Retina (tissue), 1 donor: ENCODE measurements at places on chromosomes 2 and 18.

GRCh38 chr2:216653931-216654365 is 20.7 kb downstream of the IGFBP2 start:
- DNase-seq: no peak

DNA sequence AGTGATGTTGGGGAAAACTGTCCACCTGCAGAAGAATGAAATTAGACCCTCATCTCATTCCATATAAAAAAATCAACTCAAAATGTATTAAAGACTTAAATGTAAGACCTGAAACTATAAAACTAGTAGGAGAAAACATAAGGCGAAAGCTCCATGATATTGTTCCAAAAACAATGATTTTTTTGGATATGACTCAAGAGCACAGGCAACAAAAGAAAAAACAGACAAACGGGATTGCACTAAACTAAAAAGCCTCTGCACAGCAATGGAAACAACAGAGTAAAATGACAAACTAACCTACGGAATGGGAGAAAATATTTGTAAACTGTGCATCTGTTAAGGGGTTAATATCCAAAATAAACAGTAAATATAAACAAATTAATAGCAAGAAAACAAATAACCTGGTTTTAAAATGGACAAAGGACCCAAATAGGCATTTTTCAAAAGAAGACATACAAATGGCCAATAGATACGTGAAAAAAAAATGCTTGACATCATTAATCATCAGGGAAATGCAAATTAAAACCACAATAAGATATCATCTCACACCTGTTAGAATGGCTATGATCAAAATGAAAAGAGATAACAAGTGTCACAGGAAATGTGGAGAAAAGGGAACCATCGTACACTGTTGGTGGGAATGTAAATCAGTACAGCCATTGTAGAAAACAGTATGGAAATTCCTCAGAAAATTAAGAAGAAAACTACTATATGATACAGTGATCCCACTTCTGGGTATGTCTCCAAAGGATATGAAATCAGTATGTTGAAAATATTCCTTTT is 26.6 kb downstream of the LRRFIP1 start:
- no peak for DNase-seq

DNA sequence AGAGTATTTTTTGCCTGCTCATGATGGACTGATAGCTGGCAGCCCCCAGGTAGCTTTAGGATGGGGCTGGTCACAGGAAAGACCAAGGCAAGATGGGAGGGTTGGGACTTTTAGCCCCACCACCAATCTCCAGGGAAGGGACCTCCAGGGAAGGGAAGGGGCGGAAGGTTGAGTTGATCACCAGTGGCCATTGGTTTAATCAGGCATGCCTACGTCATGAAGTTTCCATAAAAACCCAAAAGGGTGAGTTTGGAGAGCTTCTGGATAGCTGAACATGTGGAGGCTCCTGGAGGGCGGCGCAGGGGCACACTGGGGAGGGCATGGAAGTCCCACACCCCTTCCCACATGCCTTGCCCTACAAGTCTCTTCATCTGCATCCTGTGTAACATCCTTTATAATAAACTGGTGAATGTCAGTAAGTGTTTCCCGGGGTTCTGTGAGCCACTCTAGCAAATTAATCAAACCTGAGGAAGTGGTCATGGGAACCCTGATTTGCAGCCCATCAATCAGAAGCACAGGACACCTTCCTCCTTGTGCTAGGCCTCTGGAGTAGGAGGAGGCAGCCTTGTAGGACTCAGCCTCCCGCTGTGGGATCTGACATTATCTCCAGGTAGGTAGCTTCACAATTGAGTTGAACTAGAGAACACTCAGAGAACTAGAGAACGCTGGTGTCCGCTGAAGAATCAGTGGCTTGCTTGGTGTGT is 30.3 kb downstream of the RAB31 start:
- DNase-seq: peak; percentile 45

GRCh38 chr2:101779656-101780055 is 82.1 kb downstream of the MAP4K4 start:
- no peak for DNase-seq

DNA sequence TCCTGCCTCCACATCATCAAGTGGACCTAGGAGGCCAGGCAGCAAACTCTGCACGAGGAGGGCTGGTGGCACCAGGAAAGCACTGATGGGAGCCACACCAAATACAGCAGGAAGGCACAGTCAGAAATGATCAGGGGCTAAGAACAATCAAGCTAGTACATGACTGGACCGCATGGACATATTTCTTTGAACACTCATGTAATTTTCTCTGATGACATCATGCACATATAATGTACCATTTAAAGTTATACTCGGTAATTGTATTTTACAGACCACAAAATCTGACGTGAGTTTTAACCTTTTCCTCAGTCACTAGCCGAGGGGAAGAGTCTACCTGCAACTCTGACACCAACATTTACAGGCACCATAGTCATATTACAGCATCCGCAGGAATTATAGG is 76.7 kb downstream of the XDH start:
- no peak for DNase-seq

DNA sequence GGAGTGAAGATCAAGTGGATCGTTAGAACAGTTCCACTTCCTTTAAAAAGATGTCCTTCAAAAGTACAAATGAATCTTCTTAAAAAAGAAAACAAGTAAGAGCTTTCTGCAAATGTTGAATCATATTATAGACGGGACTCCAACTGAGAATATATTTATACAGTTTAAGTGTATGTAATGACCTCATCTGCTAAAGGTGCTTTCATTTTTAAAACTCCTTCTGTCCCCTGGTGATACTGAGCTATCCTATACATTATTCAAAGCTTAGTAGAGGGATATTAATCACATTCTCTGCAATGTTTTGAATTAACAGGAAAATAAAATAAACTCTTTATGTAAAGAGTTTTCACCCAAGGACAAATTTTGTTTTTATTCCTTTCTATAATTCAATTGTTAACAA is 420.7 kb upstream of the SLC8A1 start:
- no peak for DNase-seq

DNA sequence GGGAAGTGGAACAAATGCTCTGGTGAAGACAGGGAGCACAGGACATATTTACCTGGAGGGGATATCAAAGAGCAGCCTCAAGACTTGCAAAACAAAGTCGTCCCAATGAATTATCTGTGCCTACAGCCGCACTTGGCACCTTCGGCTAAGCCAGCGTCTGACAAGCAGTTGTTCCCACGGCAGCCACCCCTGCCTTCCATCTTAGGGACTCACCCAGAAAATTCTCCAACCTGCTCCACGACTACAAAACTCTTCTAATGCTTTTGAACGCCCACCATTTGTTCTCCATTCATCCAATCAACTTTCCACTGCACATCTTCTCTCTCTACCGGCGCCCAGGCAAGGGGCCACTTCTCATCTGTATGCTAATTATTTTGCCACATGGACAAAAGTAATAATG is 7.0 kb downstream of the MYT1L start:
- DNase-seq: no peak

DNA sequence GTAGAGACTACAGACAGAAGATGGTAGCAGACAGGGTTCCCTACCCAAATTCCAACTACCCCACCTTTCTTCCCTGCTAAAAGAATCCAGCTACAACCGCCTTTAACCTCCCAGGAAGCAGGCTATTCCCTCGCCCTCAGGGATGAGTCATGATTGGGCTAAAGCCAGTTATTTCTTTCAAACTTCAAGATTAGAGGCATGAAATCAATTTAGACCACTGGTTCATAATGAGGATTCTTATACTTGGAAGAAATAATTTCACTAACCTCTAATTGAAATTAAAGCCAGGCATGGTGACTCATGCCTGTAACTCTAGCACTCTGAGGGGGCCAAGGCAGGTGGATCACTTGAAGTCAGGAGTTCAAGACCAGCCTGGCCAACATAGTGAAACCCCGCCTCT is 20.0 kb downstream of the TRIP12 start:
- DNase-seq: no peak

DNA sequence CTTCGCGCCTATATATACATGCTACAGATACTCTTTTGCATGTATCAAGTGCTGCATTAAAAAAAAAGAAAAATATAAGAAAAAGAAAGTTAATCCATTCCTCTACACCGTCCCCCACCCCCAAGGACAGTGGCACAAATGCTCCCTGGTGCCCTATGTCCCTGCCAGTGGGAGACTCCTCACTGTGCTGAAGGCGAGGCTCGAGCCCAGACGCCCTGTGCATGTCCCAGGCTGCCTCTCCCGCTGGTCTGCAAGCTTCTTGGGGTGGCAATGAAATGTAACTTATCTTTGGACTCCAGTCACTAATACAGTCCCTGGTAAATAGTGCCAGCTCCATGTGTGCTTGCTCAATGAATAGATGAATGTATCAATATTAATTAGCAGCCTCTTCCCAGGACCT is 185.6 kb upstream of the SMAD2 start:
- DNase-seq: no peak

DNA sequence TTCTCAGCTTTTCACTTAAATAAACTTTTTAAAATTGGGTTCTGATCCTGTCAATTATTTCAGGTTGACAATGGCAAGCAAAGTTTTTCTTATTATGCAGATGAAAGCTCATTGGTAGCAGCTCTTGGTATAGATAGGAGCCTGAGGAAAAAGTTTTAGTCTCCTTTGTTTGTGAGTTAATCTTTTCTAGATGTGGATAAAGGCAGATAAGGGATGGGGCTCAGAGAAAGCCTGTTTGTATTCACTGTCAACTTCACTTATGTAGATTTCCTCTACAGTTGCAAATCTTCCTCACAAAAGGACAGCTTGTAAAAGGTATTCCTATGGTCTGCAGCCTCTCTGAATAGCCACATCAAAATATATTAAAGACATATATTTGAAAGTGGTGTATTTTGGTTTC is 224.5 kb upstream of the SPOPL start:
- peak; percentile 25 for DNase-seq

GRCh38 chr2:174248187-174248997 is at the start of gene OLA1:
OLA1 (minus strand) TSS chr2:174248532; CDS start chr2:174246815, 1,717 bp downstream.
- DNase-seq: peak; percentile 95

GRCh38 chr18:37328946-37329719 is 236.5 kb downstream of the CELF4 start:
- no peak for DNase-seq

- DNase-seq: peak; percentile 95
Observed at GRCh38 chr2:126971481-126972278, 73.0 kb downstream of the TEX51 start.

DNA sequence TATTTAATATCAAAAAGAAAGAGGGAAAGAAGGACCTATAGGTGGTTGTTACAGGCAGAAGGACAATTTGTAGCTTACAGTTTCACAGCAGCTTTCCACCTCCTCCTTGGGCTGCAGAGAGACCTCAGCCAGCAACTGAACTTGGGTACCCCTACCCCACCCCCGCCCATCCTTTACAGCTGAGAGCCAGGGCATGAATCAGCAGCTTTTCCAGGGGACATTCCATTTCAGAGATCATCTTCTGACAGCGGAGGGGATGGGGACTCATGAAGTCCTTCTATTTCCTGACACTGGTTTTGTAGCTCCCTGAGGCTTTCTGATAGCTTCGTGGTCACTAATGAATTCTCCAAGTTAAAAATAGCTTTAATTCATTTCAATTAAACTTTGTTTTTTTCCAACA is 96.4 kb downstream of the ITGB1BP1 start:
- DNase-seq: no peak

- no peak for DNase-seq
Observed at GRCh38 chr18:66895631-66896030, 291.7 kb upstream of the CDH19 start.

DNA sequence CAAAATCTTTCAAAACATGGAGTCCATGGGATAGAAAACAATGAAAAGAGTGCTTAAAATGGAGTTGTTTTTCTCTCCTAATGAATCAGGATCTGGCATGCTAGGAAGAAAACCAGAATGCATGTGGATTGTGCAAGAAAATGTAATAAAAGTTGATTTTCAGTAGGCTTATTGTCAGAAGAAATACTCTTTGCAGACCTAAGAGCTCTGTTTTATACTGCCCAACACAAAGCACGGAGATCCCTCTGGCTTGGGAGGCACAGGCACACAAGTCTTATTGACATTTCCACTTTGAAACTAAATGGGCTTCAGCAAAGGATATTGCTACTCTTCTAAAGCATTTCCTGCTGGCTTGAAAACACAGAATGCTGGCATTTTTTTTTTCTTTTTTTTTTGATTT is 15.5 kb upstream of the DAPL1 start:
- no peak for DNase-seq

DNA sequence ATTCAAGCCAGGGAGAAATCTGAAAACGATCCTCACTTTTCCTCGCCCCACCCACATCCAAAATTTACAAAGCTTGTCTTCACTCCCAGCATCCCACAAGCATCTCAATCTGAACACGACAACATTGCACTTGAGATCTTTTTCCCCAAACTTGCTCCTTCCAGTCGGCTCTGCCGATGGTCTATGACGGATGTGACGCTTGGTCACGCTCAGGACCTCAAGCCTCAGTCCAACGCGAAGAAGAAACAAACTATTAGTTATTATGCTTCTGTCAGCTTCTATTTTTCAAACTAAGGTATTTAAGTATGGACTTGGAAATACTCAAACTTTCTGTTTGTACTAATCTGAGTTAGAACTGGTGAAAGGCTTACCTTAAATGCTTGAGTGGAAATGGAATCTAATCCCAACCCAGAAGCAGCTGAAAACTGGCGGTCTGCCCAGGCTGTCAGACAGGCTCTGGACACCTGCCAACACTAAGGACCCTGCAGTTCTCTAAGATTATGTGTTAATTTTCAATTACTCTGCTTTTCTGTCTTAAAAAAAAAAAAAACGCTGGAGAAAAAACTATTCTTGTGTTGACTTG is 132.1 kb upstream of the DNMT3A start:
- no peak for DNase-seq

- DNase-seq: no peak
Observed at GRCh38 chr2:200258881-200259576, 47.5 kb upstream of the SPATS2L start.

GRCh38 chr2:223368481-223368880 is 233.7 kb downstream of the SCG2 start:
- no peak for DNase-seq

DNA sequence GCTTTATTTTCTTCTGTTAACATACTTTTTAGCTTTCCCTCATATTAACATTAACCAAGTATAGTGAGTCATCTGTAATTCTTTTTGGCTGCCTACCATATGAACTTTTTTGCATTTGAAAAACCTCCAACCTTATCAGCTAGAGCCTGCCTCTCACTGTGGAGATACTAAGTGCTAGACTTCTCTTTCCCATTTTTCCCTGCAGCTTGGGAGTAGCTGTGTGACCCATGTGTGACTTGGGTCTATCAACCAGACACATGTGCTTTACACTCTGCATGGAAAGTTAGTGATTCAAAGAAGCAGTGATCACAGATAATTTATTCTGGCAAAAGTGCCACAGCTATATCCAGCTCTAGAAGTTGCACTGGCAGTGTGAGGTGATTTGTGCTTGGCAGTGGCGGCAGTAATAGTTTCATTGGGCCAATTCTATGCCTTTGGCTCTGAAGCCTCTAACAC is 36.3 kb downstream of the PREPL start:
- DNase-seq: no peak

DNA sequence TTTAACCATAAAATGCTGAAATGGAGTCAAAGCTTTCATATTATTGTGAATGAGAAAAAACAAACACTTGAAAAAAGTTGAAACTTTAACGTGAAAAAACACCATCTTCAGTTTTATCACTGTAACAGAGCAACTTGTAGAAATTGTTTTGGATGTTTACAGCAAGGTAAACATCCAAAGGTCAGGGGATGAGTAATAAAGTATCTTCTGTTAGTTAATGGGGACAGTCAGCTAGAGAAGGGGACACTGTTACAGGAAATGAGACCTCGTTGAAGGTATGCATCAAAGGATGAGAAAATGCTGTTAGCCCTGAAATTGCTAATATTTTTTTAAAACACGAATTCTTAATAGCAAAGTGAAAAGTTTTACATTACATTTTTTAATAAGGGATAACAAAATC is 2.9 kb downstream of the RHBDD1 start:
- no peak for DNase-seq

GRCh38 chr2:406231-406630 is 118.3 kb upstream of the ALKAL2 start:
- no peak for DNase-seq

GRCh38 chr2:68320118-68320641 is 431 bp upstream of the CNRIP1 start:
- DNase-seq: peak; percentile 72
